CD4-positive, alpha-beta T cell (primary cell): ENCODE measurements at places on chromosomes 5 and 9.

DNA sequence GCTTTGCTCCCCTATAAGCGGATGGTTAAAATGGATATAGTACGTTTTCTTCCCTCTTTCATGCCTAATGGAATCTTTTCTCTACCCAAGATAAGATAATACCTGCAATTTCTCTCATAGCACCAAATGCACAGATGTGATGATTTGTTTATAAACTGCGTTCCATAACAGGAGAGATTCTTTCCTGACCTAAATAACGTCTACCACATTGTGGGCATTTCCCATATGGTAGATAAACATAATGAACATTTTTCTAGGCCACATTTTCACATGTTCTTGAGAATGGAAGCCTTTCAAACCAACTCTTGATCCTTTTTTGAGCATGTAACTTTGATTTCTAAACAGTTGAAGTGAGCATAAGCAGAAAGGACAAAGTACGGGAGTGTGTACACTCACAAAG lies 448.5 kb downstream of the CSNK1G3 start:
- no peak for DNase-seq

GRCh38 chr5:53276825-53277224 lies 167.3 kb upstream of the MOCS2 start:
- DNase-seq, result no peak

GRCh38 chr9:32787816-32788215 lies 4.5 kb downstream of the TMEM215 start:
- DNase-seq, result no peak

GRCh38 chr5:18686253-18686652 lies 1052.0 kb downstream of the TAF11L14 start:
- no peak for DNase-seq

DNA sequence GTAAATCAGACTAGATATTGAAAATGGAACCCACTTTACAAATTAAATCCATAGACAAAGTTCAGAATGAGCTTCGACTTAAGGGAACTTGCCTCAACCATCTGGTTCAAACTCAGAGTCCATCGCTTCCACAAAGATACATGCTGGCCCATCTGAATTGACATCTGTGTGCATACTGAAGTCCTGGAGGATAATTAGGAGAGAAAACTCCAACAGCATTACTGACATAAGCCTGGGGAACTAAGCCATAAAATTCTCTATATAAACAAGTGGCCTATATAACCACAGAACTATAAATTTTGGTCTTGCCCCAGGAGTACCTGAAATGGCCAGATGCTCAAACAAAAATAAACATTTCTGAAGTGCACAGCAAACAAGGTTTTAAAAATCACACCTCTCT lies 94.4 kb downstream of the IZUMO3 start:
- no peak for DNase-seq

- DNase-seq, result peak; percentile 37
These were observed at the start of gene ASS1 for GRCh38 chr9:130444565-130445221. TSS of gene ASS1 (plus strand) at chr9:130444961. CDS start at chr9:130452229, 7,268 bp downstream.

GRCh38 chr9:107485458-107486043 lies 4.0 kb downstream of the KLF4 start:
- DNase-seq, result no peak

DNA sequence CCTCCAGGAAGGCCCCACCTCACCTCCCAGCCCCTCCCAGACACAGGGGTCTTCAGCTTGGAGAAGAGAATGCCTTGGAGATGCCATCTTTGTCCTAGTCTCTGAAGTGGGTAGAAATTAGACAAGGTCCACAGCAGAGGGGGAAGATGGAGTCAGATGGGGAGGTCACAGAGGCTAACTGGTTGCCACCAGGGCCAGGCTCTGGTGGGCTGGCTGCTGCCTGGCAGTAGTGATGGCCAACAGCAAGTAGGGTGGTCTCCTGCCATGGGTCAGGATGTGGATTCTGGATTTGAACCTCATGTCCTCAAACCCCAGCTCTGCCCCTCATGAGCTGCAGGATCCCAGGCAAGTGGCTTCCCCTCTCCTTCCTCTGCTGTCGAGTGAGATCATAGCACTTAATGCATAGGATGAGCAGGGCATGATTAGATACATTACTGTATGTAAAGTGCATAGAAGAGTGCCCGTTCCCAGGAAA lies 38.7 kb upstream of the NEK6 start:
- no peak for DNase-seq

- DNase-seq, result no peak
These were observed 70.4 kb upstream of the IFNE start for GRCh38 chr9:21552244-21553170.

DNA sequence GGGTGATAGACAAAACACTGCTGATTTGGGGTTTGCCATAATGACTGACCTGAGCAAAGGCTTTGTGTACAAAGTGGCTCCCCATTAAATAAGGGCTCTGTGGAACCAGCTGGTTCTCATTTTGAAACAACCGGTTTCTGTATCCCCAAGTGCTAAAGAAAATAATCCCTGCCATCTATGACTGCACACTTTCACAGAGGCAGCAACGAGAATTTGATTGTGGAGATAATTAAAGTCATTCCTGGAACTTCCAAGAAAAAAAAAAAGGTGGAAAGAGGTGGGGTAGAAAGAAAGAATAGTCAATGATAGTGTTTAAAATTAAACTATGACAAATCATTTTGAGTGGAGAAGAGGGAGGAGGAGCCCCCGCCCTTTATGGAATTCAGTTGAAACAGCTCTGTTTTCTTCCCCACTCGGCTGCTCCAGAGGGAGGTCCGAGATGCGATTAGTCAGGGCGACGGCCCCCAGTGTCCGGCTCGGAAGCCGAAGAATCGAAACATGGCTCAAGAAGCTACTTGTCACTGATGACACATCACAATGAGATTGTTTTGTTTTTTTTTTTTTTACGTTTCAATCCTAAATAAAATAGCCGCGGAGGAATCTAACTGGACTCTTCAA lies 38.4 kb downstream of the EBF1 start:
- DNase-seq, result no peak

GRCh38 chr9:134100040-134100439 lies 32.2 kb upstream of the BRD3 start:
- DNase-seq, result no peak

DNA sequence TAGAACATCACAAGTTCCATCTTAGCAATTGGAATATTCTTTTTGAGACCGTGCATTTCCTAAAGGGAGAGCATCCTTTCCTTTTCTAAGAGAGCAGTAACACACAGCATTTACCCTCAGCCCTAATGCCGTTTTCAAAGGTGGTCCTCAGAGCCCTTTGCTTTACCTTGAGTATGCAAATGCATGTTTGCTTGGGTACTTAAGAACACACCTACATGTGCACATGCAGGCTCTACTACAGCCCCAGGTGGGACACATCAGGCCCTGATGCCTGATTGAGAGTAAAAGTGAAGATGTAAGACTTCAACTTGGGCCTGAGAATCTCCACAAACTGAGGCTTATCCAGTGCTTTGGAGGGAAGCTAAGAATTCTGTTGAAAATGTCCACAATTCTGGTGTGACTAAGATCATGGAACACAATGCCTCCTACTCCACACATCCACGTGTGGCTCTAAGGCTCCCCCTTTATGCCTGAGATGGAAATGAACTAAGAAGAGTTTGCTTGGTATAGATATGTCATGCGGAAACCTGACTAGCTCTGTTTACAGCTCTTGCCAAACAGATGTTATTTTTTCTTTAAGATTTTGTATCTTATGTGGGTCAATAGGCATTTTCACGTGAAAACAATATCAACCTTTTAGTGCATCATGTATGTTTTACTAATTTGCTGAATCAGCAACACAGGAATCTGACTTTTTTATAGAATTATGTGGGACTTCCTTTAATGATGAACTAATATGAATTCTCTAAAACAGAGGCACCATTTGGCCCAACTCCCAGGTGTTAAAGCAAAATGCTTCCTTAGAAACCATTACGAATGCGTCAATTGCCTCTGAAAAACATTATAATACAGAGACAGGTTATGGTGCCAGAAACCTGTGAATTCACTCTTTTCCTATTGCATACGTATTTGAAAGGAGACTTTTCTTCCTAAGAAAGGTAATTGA lies 48.9 kb upstream of the SLC2A8 start:
- no peak for DNase-seq

DNA sequence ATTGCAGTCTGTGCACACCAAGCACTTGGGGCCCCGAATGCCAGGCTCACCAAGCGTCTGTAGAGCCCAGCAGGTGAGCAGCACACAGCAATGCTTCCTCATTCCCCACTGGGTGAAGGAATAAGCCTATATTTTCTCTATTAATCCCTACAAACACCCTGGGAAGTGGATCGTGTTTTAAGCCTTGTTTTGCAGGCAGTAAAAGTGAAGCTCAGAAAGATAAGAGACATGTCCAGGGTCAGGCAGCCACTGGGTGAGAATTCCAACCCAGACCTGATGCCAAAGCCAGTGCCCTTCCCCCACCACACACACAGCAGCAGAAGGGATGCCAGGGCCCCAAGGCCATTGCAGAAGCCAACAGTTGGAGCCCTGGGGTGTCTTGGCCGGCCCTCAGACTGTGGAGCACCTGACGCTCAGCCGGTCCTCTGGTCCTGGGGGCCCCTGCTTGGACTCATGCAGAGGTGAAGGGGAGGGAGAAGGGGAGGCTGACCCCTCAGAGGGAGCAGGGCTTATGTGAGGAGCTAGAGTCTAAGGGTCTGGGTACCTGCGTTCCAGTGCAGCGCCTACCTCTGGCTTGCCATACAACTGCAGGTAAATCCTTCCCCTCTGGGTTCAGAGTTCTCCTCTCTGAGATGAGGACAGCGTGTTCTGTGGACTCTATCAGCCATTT lies 26.3 kb upstream of the SYNPO start:
- no peak for DNase-seq

DNA sequence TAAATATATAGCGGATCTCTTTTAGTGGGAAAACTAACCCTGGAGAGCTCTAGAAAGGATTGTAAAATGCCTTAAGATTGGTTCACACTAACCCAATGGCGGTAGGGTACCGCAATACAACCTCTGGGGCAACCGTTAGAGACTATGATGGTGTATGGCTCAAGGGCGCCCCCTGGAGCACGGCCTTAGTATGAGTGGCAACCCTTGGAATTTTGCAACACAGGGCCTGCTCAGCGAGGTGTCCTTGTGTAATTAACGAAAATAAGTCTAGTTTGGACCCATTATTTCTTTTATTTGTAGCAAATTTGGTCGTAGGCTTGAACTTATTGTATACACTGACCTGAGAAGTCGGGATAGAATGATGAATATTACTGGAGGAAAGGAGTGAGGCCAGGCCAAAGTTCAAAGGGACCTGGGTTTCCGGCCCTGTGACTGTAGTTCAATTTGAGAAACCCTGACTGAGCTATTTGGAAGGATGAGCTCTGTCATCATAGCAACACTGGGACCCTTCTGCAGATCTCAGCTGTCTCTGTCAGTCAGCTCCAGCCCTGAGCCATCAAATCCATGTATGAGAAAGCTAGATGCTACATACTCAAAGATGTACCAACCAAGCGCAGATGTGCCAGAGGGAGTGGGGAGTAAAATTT lies 54.8 kb downstream of the CAMK4 start:
- peak; percentile 91 for DNase-seq

DNA sequence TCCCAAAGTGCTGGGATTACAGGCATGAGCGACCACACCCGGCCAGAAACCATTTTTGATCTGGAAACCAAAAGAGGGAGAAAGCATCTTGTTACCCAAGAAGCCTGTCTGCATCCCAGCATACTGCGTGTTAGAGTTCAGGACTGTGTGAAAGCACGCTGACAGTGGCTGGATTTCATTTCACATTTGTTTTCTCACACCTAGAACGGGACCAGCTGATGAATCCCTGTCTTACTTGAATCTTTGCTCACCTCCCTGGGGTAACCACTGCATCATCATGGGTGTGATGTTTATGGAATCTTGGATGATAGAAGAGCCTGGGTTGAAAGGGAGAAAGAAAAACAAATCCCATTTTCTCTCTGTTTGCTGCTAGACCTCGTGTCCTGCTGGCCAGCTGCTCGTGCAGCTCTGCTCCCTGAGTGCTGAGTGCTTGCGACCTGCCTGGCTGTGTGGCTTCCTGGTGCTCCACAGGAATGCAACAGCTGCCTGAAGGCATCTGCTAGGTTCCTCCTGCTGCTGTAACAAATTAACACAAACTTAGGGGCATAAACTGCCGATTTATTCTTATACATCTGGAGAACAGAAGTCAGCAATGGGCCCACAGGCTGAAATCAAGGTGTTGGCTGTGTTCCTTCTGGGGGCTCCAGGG lies 378.3 kb upstream of the DAP start:
- no peak for DNase-seq

GRCh38 chr5:1801967-1802295 lies 724 bp downstream of the NDUFS6 start:
- no peak for DNase-seq

GRCh38 chr5:20604992-20605391 lies 617.0 kb upstream of the CDH18 start:
- no peak for DNase-seq

DNA sequence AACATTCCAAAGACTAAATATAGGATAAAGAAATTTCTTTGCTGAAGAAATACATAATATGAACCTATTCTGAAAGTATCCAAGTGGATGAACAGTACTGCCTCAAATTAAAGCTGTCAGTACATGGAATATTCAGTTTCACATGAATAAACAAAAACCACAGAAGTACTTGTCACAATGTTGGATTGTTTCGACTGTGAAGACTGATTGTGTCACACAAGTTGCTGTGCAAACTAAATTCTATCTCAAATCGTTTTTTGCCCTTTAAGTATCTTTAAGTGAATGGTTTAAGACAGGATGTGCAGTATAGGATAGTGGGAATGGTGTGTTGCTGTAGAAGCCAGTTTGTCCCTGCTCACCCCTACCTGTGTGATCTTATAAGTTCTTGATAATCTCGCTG lies 137.4 kb upstream of the OTULINL start:
- DNase-seq, result no peak

- DNase-seq, result no peak
These were observed 25.5 kb upstream of the FBXW11 start for GRCh38 chr5:172031894-172032461.

- no peak for DNase-seq
These were observed 48.2 kb upstream of the TLR4 start for GRCh38 chr9:117656002-117656401.

DNA sequence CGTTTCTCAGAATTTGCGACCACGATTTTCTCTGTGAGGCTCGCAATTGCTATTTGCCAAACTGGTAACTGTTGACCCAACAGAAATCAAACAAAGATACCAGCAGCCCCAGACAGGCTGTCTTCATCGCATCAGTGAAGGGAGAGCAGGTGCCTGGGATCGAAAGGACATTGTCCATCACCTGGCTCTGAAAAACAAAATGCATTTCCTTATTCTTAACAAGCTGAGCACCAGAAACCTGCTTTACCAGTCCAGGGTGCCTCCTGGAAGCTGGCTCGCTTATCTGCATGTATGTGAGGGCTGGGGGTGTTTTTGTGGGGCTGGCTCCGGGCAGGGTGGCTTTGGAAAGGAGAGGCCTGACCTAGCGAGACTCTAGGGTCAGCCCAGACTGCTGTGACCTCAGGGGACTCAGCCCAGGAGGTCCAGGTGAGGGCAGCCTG lies 24.7 kb downstream of the WWC1 start:
- DNase-seq, result no peak
